ENCODE measurements at places on chromosomes 11 and 22. TPM values are rescaled to one million over a fixed set of nuclear protein-coding genes. Genes with fewer than 3 reads are reported as not detected.

GRCh38 chr11:116715383-116715782 lies 57.4 kb downstream of the BUD13 start:
- DNase-seq, result no peak

DNA sequence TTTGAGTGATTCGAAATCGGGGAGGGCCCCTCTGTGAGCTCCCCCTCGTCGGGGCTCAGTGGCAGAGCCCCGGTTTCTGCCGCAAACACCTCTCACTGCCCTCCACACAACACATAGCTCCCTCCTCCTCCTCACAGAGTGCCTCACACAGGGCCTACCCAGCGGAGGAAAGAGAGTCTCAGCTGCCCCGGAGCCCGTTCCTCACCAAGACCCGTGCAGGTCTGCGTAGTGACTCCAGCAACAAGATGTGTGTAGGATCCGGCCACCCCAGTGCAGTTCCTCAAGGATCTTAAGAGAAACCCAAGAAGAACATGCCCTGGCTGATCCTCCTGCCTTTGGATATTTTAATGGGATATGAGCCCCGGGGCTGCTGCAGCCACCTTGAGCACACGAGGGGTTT lies 238.4 kb downstream of the BRD1 start:
- no peak for DNase-seq

DNA sequence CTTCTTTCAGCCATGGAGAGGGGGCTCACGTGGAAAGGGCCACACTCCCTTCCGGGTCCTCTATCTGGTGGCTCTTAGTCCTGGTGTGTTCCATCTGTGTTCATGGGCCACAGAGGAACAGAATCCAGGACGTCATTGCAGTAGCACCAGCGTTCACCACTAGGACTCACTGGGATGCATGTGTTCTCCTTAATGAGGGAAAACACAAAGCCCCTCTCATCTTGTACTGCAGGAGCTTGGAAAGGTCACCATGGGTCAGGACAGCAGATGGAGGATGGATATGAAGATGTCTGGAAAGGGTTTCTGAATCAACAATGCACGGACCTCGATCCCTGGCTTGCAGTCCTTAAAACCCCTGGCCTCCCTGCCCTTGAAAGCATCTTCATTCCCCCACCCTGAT lies 113.8 kb upstream of the THY1 start:
- DNase-seq, result no peak

DNA sequence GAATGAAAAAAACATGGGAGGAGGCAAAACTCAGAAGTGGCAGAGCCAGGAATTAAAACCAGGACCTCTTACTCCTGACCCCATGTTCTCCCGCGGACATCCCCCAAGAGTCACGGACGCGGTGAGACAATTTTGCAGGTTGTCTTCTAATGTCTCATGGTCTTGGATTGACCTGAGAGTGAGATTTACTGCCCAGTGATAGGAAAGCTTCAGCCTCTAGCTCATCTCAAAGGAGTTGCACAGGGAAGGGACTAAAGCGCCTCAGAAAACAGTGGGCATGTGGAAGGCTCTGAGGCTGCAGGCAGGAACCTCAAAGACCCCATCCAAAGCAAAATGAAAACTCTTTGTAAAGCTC lies 197.4 kb downstream of the ADAMTS15 start:
- no peak for DNase-seq

- DNase-seq, result no peak
Measured at GRCh38 chr11:76768088-76768908, 14.9 kb upstream of the TSKU start.

DNA sequence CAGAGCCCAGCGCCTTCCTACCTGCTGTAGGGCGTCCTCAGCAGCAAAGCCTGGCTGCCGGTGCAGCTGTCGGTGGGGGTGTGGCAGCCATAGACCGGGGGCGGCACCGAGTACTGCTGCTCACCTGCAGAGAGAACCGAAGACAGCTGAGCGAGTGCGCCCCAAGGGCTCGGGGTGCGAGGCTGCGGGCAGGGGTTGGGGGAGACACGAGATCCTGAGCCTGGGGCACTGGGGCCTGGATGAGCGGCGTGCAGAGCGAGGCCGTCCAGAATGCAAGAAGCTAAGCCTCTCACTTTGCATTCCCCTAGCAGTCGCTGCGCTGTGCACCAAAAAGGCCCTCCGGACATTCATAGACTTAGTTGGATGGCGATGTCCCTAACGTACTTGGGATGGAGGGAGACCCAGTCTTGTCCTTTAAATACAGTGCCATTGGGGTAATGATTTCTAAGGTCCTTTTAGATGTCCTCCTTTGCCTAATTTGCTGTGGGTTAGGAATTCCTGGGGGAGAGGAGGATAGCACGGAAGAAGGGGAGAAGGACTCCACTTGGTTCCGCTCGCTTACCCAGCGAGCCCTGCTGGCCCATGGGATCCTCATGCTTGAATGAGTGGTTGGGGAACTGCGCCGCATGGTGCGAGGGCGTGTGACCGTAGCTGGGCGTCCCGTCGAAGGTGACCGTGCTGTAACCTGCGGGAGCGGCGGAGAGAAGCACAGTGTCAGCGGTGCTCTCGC lies 7.2 kb downstream of the WT1 start:
- DNase-seq, result no peak

GRCh38 chr11:128481135-128481534 lies 106.2 kb downstream of the ETS1 start:
- no peak for DNase-seq

- DNase-seq, result no peak
Measured at GRCh38 chr11:6260207-6260726, 629 bp downstream of the CCKBR start.

- DNase-seq, result no peak
Measured at GRCh38 chr11:34254011-34254410, 103.8 kb downstream of the ABTB2 start.

- no peak for DNase-seq
Measured at GRCh38 chr11:71311928-71312510, 59.6 kb upstream of the SHANK2 start.

GRCh38 chr11:69449320-69450063 lies 32.0 kb upstream of the LINC01488 start:
- DNase-seq, result no peak

- DNase-seq, result no peak
Measured at GRCh38 chr22:22157348-22157725, 87.2 kb upstream of the VPREB1 start.

- DNase-seq, result no peak
Measured at GRCh38 chr11:111045407-111045803, 200.1 kb upstream of the POU2AF2 start.

- DNase-seq, result no peak
Measured at GRCh38 chr22:31281733-31282132, 10.6 kb downstream of the PIK3IP1 start.

DNA sequence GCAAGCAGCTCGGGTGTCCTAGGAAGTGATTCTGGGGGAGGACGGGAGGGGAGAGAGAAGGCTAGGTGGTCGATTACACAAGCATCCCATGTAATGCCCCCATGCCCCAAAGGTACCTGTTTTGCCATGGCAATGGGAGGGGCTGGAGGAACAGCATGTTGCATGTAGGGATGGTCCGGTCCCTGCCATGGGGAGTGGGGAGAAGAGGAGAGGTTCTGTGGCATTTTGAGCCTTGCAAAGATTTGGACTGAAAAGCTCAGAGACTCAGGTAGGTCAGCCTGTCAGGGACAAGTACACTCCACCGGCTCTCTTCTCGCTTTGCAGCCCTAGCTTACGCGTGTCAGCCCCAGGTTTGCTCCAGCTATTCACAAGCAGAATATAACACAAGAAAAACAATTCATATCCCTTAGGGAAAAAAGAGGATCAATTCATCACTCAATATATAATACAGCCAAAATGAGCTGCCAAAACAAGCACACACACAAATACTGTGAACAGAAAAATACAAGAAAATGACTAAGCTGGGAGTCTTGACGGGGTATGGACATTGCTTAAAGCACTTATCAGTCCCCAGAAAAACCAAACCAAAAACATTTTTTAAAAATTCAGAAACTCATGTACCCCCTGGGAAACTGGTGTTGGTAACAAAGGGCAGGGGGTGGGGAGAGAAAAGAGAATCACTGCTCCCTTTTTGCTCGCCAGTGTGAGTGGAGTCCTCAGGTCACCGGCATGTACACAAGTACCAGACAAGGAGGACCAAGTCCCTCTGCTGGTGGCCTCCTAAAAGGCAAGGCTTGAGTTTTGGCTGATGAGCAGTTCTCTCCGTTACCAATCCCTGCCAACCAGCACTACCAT lies 21.6 kb downstream of the APOL5 start:
- no peak for DNase-seq

DNA sequence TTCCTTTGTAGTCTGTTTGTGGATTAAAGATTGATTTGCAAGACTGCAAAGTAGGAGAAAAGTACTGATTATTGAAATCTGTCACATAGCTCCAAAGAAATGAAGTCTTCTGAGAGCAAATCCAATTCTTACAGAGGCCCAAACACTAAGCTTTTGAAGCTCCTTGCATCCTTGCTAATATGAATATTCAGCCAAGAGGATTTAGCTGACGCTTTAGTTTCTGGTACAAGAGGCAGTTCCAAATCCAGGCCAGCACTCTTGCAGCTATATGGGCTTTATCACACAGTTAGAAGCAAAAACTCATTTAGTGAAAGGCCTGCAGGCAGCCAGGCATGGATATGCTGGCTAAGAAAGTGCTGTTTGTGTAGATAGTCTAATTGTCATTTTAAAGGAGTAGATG lies 12.7 kb downstream of the PAAF1 start:
- DNase-seq, result no peak

GRCh38 chr11:105780781-105781525 lies 171.1 kb downstream of the GRIA4 start:
- DNase-seq, result no peak

- DNase-seq, result no peak
Measured at GRCh38 chr22:26122920-26123468, 46.3 kb upstream of the SEZ6L start.

GRCh38 chr22:46640293-46641055 lies 20.3 kb downstream of the GRAMD4 start:
- DNase-seq, result no peak

TMEM45B gene
- 32.6 TPM for polyA plus RNA-seq

LAYN gene
- polyA plus RNA-seq, result 7.8 TPM

POTEH gene
- not detected for polyA plus RNA-seq

KCNK4 gene
- not detected for polyA plus RNA-seq

NXPE1 gene
- polyA plus RNA-seq, result 0.08 TPM

POU2AF3 gene
- 8.2 TPM for polyA plus RNA-seq

SCARF2 gene
- polyA plus RNA-seq, result 17.3 TPM

Measured in right renal pelvis (tissue), 4 donors.